Small intestine (tissue), 16 donors: ENCODE measurements at places on chromosomes 12 and 14. TPM values are rescaled to one million over a fixed set of nuclear protein-coding genes. Genes with fewer than 3 reads are reported as not detected.
A peak's percentile ranks its signal among the peaks of the same experiment; 100 is the strongest.

- no peak for DNase-seq
- peaks cover 15% of the 10 kb centered on the region for H3K4me1 ChIP-seq
- no peak overlapping the region for H3K4me3 ChIP-seq
- H3K27ac ChIP-seq = no peak overlapping the region
- H3K27me3 ChIP-seq = peaks cover 10% of the 10 kb centered on the region
These were observed 5.6 kb downstream of the NTN4 start for GRCh38 chr12:95784915-95785314.

ASCL1 gene
- not detected for polyA plus RNA-seq

DNA sequence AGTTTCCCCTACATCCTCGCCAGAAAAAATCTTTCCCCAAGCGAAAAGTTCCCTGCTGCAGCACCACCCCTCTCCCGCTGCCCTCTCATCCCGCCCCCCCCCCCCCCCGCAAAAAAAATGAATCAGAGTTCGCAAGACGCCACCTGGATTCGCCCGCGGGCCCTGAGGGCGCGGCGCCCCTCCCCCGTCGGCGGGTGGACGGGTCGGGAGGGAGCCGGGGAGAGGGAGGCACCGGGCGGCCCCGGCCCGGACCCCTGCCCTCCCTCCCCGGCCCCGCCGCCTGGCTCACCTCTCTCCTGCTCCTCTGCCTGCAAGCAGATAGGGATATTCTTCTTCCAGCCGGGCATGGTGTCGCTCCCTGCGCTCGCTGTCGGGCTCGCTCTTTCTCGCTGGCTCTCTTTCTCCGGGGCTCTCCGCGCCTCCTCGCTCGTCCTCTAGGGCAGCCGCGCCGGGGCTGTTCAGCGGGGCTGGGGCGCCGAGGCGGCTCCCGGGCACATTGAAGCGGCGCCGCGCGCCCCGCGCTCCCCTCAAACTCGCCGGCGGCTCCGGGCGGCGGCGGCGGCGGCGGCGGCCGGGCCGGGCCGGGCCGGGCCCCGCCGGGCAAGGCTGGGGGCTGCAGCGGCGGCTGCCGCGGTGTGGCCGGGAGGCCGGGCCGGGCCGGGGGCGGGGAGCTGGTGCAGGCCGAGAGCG, 200.3 kb upstream of the CAND1 start:
- no peak overlapping the region for H3K27ac ChIP-seq
- peak; percentile 75 for DNase-seq
- peaks cover 25% of the 10 kb centered on the region for H3K27me3 ChIP-seq
- H3K36me3 ChIP-seq = no peaks in the 10 kb centered on the region
- H3K4me1 ChIP-seq = no peaks in the 10 kb centered on the region

DNA sequence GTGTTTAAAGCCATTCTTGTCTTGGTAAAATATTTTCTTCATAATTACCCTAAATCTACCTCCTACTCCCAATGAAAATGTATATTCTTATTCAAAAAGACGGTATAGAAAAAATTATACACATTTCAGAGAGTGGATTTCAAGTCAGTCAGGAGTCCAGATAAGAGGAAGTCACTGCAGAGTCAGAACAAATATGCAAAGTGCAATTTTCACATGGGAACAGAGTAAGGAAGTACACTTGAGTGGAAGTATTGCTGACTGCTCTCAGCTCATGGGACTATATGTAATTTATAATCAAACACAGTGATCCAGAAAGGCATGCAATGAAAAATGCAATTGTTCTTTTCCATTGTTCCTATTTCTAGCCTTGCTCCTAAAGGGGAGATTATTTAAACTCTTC, 1128.0 kb downstream of the AACS start:
- DNase-seq = no peak
- H3K27me3 ChIP-seq = peaks cover 21% of the 10 kb centered on the region
- no peaks in the 10 kb centered on the region for H3K36me3 ChIP-seq
- H3K4me3 ChIP-seq = no peak overlapping the region

GPR137C gene
- 0.72 TPM for polyA plus RNA-seq

GRCh38 chr14:34012978-34013720, 62.3 kb upstream of the EGLN3 start:
- no peaks in the 10 kb centered on the region for H3K36me3 ChIP-seq
- no peak for DNase-seq
- H3K4me3 ChIP-seq = no peak overlapping the region

DNA sequence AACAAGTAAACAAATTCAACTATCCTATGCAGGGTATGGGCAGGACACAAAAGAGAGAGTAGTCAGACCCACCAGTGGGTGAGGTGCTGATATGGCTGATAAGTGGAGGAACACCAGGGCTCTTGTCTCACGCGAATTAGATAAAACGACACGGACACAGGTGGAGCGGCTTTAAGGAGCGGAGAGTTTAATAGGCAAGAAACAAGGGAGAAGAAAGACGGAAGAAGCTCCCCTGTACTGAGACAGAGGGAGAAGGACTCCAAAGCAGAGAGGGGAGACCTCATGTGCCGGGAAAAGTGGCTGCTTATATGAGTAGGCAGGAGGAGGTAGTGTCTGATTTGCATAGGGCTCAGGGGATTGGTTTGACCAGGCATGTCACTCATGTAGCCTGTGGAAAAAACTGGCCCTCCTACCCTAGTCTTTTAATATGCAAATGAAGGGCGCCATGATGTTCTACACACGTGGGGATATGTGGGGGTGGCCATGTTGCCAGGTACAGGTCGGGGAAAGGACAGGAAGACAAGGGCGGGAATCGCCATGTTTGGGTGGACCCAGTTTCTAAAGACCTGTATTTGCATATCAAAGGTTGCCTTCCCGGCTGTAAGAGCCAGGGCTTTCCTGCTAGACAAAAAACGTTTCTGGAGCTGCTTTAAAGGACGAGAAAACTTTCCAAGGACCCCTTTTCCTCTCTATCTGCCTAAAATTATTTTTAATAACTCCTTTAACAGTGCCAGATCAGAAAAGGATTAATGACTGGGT, 28.8 kb downstream of the RPGRIP1 start:
- peak overlapping the region; percentile 43 for H3K4me3 ChIP-seq
- peaks cover 11% of the 10 kb centered on the region for H3K4me1 ChIP-seq
- H3K36me3 ChIP-seq = no peaks in the 10 kb centered on the region
- H3K27ac ChIP-seq = peak overlapping the region; percentile 77
- peak; percentile 98 for DNase-seq

IL26 gene
- polyA plus RNA-seq = not detected

DNA sequence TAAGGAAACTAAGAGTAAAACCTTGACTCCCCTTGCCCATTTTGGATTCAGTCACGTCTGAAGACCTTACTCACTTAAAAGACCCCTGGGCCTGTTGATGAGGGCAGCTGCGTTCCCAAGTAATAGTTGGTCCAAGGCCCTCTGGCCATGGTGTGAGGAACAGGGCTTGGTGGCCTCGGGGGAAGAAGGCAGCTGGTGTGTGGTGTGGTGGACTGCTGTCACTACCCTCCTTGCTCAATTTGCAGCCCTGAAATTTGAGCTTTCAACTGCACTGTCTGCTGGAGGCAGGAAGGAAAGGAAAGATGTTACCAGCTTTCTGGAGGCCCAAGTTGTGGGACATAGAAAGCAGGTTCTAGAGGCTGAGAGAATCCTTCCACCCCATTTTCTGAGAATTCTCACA, 128.2 kb downstream of the SLC38A6 start:
- no peaks in the 10 kb centered on the region for H3K27me3 ChIP-seq
- H3K4me3 ChIP-seq = no peak overlapping the region
- H3K4me1 ChIP-seq = peaks cover under 1% of the 10 kb centered on the region
- H3K36me3 ChIP-seq = no peaks in the 10 kb centered on the region
- no peak for DNase-seq

GUCY2C gene
- 105 TPM for polyA plus RNA-seq

DNA sequence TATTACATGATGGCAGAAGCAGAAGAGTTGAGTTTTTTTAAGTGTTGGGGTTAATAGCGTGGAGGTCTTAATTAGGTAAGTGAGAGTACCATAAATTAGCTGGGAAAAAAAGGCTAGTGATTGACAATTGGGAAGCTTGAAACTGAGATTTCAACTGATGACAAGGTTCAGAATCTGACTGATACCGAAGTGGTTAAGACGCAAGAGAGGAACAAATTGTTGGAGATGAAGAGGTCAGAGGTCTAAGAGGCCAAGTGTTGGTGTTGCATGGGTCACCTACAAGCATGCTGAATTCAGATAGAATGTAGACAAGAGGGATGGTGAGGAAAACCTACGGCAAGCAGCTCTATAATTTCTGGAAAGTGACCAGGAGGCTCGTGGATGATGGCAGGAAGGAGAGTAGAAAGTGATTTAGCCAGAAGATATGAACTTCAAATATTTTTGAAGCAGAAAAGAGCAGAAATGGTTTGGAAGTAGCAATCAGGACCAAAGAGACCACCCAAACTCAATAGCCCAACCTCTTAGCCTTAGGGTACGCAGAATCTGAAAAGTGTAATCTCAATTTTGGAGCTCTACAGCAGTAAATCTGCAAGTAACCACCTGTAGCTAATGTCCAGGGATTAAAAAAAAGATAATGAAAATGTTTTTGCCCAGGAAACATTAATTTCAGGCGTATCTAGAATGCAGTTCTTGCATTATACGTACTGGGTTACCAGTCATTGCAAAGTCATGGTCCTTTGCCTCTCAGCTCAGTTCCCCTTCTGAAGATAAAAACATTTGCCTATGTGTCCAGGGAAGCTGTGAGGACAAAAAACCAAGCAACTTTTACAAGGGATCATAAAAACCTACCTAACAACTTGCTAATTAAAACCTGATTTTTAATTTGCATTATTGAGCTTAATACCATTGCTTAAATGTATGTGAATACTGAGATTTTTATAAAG, 1.7 kb upstream of the TMPO start:
- H3K27me3 ChIP-seq = no peaks in the 10 kb centered on the region
- H3K36me3 ChIP-seq = no peaks in the 10 kb centered on the region
- DNase-seq = no peak
- H3K4me3 ChIP-seq = no peak overlapping the region
- H3K4me1 ChIP-seq = no peaks in the 10 kb centered on the region
- peak overlapping the region; percentile 99 for H3K27ac ChIP-seq

DNA sequence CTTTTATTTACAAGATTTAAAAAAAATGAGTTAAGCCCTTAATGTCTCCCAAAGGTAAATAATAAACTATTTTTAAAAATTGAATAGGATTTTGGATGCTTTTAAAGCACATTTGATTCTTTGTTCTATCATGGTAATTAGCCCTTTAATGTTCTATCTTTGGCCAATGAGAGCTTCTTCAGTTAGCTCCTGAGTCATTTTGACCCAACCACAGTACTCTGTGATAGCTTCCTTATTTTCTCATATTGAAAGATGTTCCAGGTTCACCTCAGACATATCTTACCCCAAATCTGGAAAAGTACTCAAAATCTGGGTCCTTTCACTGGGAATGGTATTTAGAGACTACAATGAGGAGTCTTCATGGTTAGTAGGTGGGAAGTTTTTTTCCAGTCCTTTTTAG, 98.0 kb downstream of the MYRFL start:
- no peak for DNase-seq
- no peaks in the 10 kb centered on the region for H3K4me1 ChIP-seq
- H3K27ac ChIP-seq = no peak overlapping the region

DNA sequence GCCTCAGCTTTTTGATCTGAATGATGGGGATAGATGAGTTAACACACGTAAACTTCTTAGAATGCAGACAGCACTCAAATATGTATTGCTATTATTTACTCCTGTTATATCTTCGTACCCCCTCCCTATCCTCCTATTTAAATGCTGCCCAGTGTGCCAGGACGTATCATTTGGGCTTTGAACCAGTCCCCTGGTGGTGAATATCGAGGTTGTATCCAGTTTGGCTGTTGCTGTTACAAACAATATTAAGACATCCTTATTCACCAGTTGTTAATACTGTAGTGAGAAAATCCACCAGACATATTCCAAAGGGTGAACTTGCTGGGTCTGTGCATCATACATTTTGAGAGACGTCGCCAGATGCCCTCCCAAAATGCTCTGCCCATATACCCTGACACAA, 51.5 kb upstream of the FOXN3 start:
- H3K36me3 ChIP-seq = peaks cover 6% of the 10 kb centered on the region
- DNase-seq = no peak
- H3K27ac ChIP-seq = no peak overlapping the region
- no peaks in the 10 kb centered on the region for H3K27me3 ChIP-seq

GNB3 gene
- polyA plus RNA-seq = 3.2 TPM

SLC17A8 gene
- 1.8 TPM for polyA plus RNA-seq
